ENCODE measurements at places on chromosomes 6 and 20.

DNA sequence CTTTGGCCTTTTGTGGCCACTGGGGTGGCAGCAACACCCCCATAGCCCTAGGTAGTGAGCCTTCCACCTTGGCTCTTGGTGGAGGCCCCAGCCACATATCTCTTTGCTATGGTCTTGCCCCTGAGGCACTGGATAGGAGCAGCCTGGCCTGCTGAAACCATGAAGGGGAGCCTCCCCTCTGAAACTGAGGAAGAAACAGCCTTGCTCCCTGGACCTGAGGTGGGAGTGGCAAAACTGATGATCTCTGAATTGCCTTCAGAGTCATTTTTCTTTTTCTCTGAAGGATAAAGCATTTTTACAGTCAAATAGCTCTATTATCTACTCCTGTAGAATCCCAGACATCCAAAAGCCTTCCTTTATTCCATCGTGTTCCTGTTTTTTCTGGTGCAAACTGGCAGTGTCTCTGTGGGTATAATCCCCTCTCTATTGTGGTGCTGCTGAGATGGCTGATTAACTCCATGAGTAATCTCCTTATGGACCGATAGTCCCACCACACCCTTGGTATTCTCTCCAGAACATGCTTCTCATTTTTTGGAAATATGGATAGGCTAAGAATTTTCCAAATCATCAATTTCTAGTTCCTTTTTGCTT is 22.0 kb upstream of the PRSS35 start:
- no peak for DNase-seq

DNA sequence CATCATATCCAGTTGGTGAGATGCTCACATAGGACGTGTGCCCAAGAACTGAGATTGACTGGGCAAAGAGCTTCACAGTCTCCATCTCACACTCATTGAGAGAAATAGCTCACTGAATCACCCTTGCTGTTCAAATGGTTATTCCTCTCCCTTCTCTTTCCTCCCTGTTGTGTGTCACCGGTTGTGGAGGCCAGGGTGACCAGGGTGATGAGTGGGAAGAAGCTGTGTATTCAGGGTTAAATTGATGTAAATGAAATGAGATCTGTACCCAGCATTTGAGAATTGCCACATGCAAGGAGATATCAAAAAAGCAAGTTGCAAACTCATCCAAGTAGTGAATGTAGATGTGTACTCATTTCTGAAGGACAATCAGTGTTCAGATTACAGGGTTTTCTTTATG is 36.6 kb upstream of the VAPB start:
- no peak for DNase-seq

DNA sequence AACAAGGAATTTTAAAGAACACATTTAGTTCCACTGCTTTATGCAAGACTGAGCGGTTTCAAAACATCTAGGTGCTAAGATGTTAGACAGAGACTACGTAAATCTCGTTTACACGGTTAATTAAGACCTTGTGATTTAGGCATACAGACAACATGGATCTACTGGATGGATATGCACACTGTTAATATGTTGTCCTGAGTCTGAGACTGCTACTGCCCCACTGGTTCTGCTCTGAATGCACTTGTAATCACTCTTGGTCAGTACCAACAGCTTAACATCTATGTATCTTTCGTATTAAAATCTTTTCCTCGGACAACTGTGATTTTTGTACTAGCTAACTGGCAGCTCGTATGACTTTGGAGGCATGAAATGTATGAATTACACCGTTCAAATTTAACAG is 3.1 kb downstream of the MAN1A1 start:
- no peak for DNase-seq

GRCh38 chr6:36039112-36039511 is 11.5 kb downstream of the MAPK14 start:
- no peak for DNase-seq

DNA sequence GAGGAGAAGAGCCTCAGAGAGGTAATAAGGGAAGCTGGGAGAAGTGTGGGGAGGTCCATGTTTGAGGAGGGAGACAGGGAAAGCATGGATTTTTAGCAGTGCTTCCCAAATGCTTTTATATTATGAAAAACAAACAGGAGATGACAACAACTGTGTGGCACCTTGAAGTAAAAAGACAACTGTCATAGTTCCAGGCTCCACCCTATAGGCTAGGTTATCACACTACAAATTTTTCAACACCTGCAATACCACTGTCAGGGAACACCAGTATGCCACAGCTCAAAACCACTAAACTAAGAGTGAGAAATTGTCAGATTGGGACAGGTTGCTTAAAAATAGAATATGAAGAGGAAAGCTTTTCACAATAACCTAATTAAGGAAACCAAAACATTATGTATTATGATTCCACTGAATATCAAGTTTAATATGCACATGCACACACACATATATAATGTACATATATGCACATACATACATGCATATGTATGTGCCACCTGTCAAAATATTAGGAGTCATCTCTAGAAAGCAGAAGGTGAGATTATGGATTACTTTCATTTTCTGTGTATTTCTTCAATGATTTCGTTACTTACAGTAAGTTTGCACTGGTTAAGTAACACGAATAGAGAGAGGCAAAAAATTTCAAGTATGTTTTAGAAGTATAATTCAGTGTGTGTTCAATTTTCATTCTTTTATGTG is 261.2 kb downstream of the PTPRK start:
- no peak for DNase-seq

GRCh38 chr20:35297155-35297554 is 4.9 kb upstream of the FAM83C start:
- no peak for DNase-seq

- DNase-seq = no peak
Measured at GRCh38 chr6:46953921-46954320, 32.2 kb upstream of the ADGRF5 start.

Data from stimulated activated CD8-positive, alpha-beta memory T cell treated with anti-CD3 and anti-CD28 coated beads, Interleukin-7, amount 100 ng/mL, for 48 hours (primary cell).